NCI-H187 treated with DMSO at 0.1 percent for 48 hours (cell line): ENCODE measurements at places on chromosomes 7 and 10.

GRCh38 chr7:113076703-113077102 is 9.9 kb downstream of the GPR85 start:
- DNase-seq: no peak

DNA sequence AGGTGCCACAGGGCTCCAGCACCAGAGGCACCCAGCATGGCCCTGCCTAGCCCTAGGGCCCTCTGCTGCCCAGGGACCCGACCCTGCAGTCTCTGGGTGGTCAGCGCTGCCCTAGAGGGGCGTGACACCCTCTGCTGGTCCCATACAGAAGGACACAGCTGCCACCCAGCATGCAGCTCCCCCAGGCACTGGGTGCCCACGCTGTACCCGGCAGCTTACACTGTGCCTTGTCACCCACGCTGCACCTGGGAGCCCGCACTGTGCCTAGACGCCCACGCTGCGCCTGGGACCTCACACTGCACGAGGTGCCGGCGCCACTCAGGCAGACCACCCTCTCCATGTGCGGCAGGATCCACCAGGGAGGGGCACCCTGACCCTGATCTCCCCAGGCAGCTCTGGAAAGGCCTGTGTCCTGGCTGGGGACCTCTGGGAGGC is 55.2 kb downstream of the PWWP2B start:
- no peak for DNase-seq

DNA sequence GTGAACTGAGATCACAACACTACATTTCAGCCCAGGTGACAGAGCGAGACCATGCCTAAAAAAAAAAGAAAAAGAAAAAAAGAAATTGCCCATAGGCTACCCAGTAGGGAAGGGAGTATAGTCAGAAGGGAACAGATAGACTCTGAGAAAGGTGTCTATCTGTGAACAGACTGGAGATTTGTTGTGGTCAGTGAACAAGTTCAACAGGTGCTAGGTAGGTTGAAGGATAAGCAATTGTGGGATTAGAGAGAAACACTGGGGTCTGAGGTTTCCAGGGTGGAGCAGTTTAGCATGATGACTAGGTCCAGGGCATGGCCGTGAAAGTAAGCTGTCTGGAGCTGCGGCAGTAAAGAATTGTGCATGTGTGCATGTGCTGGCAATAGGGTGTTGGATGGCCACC is 6.9 kb downstream of the LRGUK start:
- no peak for DNase-seq

GRCh38 chr10:89458784-89459183 is 44.4 kb downstream of the IFIT5 start:
- no peak for DNase-seq

DNA sequence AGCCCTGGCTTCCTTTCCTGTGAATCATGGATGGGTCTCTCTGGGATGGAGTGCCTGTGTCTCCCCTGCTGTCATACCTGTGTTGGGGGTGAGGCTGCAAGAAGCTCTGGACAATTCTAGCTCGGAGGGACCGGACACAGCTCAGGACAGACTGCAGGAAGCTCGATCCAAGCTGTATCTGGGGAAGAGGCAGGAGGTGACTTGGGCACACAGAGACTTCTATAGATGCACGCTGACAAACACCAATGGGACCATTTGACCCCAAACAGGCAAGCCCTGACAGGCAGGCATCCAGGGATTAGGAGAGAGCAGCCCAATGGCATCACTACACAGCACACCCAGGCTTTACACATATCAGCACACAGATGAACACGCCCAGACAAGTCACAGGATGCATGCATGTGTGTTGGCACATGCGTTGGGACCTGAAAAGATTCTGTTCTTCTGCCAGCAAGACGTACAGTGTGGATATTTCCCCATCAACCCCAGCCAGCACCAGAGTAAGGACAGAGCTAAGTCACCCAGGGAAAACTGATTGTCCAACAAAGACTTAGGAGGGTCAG is 4.5 kb downstream of the LLCFC1 start:
- no peak for DNase-seq

- DNase-seq: no peak
Measured at GRCh38 chr7:111282626-111283025, 191.7 kb downstream of the LRRN3 start.

GRCh38 chr7:77383333-77383740 is 32.8 kb downstream of the GSAP start:
- DNase-seq: no peak

- no peak for DNase-seq
Measured at GRCh38 chr7:135723411-135723810, 4.6 kb downstream of the SLC13A4 start.
